T-cell (primary cell): ENCODE measurements at places on chromosomes 5 and 9. TPM values are rescaled to one million over a fixed set of nuclear protein-coding genes. Genes with fewer than 3 reads are reported as not detected.
A peak's percentile ranks its signal among the peaks of the same experiment; 100 is the strongest.

DNA sequence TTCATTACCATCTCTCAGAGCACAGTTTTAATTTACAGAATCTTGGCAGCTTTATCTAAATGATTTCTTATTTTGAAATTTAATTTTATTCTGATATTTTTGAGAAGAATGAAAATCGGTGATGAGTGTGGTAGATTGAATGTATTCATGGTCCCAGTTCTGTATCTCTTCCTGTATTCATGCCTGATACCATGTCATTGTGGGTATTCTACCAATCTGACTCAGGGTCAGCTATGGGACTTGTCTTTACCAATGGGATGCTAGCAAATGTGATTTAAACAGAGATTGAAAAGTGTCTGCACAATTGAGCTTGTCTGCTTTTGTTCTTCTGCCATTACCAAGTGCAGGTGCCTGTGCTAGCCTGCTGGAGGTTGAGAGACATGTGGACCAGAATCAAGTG is 17.8 kb upstream of the ZNF618 start:
- no peak for DNase-seq

GRCh38 chr9:126465977-126466376 is 139.3 kb downstream of the MVB12B start:
- DNase-seq = no peak

GRCh38 chr5:58544195-58544594 is 38.7 kb upstream of the RAB3C start:
- no peak for DNase-seq

DNA sequence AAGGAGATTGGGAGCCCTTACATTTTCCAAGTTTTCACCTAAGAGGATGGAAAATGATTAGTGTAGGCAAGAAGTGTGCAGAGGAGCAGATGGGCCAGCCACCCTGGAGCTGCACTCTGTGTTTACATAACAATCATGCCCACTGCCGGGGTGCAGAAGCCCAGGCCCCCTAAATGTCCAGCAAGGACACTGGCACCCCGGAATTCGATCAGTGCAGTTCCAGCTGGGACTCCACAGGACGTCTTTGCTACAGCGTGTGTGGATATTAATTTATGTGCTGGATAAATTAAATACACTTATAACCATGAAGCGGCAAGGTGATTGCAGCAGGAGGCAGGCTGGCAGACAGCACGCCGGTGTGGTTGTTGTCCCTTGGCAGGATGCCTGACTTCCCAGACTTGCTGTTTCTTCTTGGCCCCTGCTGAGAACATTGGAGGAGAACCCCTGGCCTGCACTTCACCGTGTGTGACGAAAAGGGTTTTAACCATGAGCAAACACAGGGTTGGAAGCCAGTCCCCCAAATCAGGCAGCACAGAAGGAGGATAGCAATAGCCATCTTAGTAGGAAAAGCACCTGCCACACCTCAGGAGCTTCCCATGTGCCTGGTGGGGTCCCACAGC is 73.7 kb downstream of the GADD45G start:
- DNase-seq = no peak

DNA sequence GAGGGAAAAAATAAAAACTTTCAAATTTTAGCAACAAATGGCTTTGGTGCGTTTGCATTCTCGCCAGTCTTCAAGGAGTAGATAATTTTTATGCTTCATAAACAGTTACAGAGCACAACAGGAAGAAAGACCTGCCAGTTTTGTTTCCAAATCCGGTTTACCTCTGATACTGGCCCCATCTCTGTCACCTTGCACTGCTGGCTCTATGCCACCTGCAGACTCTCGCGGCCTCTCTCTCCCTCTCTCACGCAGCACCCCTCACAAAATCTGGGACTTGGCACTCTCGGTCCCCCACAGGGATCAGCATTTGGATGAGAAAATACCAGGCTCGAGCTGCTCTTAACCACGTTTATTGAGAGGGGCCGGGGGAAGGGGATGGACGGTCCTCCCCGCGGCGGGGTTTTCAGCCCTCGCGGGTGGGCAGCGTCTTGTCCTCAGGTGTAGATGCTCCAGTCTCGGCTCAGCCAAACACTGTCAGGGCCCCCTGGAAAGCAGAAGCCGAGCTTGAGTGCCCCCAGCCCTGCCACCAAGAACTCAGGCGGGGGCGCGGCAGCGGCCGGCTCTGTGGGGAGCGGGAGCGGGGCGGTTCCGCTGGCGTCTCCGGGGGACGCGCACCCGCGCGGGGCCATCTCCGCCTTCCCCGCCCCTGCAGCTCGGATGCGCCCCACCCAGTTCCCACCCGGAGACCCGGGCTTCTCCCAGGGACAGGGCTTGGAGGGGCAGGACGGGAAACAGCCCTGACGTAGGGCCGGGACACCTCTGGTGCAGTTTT is 1.3 kb downstream of the SCGB3A1 start:
- DNase-seq = no peak

DNA sequence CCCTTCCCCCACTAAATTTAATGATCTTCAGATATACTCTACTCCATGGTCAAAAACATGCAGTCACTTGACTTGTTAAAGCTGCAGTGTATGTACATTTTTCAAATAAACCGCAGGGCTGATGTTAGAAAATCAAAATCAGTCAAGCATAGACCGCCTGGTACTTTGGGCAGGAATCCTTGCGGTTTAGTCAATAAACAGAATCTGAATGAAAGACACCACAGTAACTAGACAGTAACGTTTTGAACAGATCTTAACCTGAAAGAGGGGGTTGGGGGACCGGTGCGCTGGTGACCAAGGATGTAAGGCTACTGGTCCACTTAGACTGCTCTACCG is 188.8 kb downstream of the BNC2 start:
- DNase-seq = no peak

DNA sequence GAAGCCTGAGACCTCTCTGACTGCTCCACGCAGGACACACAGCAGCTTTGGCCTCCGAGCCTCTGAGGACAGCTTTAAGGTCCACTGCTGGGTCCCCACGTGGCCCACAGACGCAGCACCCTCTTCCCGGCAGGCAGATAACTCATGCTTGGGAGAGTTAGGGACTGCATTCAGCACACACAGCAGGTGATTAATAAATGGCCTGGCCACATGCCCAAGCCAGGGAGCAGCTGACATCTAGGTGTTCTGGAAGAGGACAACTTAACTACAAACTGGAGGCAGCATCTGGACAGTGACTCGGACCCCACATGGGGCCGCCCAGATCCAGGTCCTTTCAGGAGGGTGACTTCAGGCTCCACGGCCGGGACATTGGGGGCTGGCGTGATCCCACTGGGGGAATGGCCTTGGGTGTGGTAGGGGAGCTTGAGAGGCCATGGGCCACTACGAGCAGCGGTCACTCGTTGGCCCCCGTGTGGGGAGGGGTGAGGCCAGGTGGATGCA is 11.3 kb downstream of the NINJ1 start:
- DNase-seq = no peak

GRCh38 chr5:119331566-119332095 is 24.2 kb upstream of the TNFAIP8 start:
- DNase-seq = no peak

GRCh38 chr5:153542536-153542935 is 52.1 kb downstream of the GRIA1 start:
- DNase-seq = no peak

- no peak for DNase-seq
These were observed 134.5 kb downstream of the FRMD3 start for GRCh38 chr9:83403527-83404238.

GRCh38 chr9:30757723-30758122 is 1626.7 kb upstream of the ACO1 start:
- no peak for DNase-seq

DNA sequence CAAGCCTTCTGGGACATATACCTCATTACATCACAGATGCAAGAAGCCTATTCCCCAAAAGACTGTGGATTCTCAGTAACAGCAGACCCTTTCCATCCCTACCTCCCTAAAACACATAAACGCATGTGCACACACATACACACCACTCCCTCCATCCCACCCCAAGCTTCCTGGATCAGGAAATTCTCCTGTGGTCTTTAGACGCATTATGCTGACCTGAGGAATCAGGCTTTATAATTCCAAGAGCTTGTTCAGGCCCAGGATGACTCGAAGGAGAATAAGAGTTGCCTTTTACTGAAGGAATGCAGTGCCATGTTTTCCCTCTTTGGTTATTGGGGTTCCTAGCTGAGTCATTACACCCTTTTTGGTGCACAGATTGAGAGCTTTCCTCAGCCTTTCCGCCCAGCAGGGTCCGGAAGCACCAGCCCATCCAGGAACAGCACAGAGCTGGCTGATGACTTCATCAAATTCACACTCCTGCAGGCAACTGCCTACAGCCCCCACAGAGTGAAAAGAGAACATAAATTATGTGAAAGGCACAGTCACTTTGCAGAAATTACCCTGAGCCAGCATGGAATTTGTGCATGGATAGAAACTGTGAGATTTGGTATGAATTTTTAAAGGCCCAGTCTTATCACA is 385.0 kb upstream of the TRPC7 start:
- no peak for DNase-seq

DNA sequence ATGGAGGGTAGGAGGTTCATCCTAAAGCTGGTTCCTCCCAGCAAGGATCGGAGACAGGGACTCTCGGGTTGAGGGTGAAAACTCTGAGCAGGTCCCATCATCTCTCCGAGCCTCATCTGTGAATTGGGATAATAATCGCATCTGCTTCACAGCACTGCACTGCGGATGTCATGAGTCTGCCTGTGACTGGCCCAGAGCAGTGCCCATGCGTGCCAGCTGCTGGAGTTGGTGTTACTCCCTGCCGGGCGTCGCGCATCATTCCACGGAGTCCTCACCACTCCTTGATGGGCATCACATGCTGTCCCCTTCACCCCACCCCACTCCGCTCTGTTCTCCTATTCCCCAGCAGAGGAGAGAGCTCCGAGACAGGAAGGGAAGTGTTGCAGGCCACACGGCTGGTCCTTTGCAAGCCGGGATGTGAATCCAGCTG is 35.1 kb upstream of the ORM1 start:
- no peak for DNase-seq

DNA sequence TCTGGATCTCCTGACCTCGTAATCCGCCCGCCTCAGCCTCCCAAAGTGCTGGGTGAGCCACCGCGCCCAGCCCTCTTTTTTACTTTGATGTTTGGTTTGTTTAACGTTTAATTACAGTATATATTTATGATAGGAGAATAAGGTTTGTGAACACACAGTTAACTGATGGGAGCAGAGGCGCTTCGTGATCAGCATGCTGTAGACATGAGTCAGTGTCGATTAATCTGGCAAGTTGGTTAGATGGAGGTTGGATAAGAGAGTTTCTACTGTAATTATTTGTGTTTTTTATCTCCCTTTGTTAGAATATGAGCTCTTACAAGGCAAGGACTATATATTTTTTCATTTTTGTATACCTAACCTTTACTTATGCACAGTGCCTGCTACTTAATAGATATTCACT is 14.3 kb downstream of the ATG10 start:
- no peak for DNase-seq

- peak; percentile 2 for DNase-seq
These were observed 100.6 kb downstream of the ICE1 start for GRCh38 chr5:5523066-5523505.

- DNase-seq = no peak
These were observed 31.6 kb upstream of the FST start for GRCh38 chr5:53448851-53449250.

- no peak for DNase-seq
These were observed 9.0 kb upstream of the SETD9 start for GRCh38 chr5:56900395-56900794.

DNA sequence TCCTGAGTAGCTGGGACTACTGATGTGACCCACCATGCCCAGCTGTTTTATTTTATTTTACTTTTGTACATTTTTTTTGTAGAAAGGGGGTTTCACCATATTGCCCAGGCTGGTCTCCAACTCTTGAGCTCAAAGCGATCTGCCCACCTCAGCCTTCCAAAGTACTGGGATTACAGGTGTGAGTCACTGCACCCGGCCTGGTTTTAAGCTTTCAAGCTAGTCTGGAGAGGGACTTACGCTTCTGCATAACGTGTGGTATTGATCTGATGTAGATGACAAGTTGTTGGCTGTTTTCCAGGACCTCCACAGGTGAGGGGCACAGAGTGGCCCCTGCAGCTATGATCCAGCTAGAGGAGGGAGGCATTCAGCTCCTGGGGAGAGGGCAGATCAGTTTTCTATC is 6.8 kb upstream of the CCL21 start:
- DNase-seq = no peak

DNA sequence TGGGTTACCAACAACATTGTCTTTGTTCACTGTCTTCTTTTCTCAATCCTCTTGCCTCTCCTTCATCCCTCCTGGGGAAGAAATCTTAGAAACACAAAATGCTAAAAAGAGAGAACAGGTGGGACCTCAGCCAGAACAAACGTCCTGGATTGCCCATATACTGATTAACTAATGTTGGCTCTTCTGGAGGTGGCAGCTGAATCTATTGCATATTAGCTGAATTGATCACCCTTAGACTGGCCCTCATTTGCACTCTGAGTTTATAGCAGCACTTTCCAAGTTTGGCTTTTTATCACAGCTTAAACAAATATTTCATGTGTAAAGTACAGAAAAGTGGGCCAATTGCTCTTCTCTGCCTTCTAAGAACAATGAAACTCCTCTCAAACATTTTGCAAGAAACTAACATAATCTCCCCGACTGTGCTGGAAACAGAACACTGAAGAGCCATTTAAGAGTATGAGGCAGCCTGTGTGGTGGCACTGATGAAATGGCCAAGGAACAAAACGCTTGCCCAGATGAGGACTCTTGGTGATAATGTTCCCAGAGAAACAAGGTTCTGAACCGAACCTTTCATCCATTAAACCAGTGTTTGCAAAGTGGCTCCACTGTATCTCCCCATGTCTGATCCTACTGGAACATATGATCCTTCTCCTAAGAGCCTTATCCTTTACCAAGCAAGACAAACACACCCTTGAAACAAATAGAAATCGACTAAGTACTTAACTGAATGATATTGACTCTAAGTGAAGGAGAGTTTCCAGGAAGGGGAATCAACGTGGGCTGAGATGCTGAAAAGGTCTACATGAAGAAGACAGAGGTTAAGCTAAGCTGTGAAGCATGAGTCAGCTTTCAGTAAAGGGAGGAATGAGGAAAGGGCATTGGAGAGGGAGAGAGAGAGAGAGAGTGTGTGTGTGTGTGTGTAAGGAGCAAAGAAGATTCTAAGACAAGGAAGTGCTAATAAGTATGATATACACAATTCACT is 83.2 kb upstream of the LIFR start:
- no peak for DNase-seq

- DNase-seq = no peak
These were observed 1587.7 kb upstream of the NUDT12 start for GRCh38 chr5:105150323-105150722.

GRCh38 chr9:90659650-90660364 is 17.2 kb upstream of the DIRAS2 start:
- DNase-seq = no peak

DNA sequence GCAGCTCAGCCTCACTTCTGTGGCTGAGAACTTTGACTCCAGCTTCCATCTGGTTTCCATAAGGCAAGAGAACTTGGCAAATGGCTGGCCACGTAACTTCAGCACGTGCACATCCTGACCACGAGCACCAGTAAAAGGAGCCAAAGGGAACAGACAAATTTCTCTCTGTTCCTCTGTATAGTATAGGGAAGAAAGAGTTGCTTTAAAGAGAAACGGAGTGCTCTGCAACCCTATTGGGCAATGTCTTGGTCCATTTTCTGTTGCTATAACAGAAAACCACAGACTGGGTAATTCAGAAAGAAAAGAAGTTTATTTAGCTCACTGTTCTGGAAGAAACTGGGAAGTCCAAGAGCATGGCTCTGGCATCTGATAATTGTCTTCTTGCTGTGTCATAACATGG is 558.7 kb downstream of the ACTL7B start:
- no peak for DNase-seq

CRB2 gene
- total RNA-seq = not detected

N4BP3 gene
- 4.0 TPM for total RNA-seq

TRIM14 gene
- 98.9 TPM for total RNA-seq

ENC1 gene
- total RNA-seq = 0.70 TPM

IFNA13 gene
- not detected for total RNA-seq

PTGDS gene
- total RNA-seq = 18.0 TPM

SPATA31A5 gene
- not detected for total RNA-seq

BRIX1 gene
- 25.6 TPM for total RNA-seq

EIF4E1B gene
- not detected for total RNA-seq

NSMF gene
- total RNA-seq = 89.5 TPM
